Neural crest cell (in vitro differentiated cells): ENCODE measurements at places on chromosomes 13 and 19.
A peak's percentile ranks its signal among the peaks of the same experiment; 100 is the strongest.

DNA sequence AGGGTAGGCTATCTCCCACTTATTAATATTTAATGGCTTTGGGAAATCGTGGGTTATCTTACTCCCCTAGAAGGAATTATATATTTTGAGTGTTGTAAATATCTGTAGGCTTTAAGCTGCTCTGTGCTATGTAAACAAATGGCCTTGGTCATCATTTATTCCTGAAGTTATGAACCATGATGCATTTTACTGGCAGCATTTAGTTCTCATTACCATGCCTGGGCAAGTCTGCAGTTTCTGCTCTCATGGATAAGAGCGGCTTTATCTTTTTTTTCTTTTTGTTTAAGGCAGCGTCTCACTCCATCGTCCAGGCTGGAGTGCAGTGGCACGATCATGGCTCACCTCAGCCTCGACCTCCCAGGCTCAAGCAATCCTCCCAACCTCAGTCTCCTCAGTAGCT lies 156.1 kb downstream of the IRS2 start:
- DNase-seq, result no peak

GRCh38 chr19:2048104-2048958 lies 2.7 kb downstream of the MKNK2 start:
- no peak for DNase-seq

- no peak for DNase-seq
Observed at GRCh38 chr19:31214997-31215396, 134.2 kb downstream of the TSHZ3 start.

DNA sequence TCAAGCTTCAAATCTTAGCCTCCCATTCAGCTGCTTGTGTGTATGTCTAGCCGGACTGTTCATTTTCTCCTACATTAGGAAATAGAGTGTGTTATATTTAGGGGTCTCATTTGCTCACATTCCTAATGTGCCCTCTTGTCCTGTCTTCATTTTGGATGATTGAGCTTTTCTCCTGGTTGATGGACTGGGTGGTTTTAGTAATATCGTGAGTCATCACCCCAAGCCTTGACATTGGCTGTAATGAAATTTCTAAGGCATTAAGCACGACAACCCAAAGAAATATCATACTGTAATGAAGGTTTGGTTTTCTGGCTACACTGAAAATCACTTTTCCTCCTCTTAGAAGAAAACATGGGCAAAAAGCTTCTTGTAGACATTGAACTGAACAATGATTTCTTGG lies 110.7 kb upstream of the WASF3 start:
- no peak for DNase-seq

- no peak for DNase-seq
Observed at GRCh38 chr13:71240911-71241310, 626.1 kb downstream of the DACH1 start.

- DNase-seq, result no peak
Observed at GRCh38 chr13:81602241-81602640, 1261.3 kb upstream of the SPRY2 start.

- no peak for DNase-seq
Observed at GRCh38 chr13:56773148-56773547, 367.6 kb upstream of the PRR20A start.

GRCh38 chr19:1452802-1453524 lies 3.0 kb downstream of the APC2 start:
- DNase-seq, result no peak

DNA sequence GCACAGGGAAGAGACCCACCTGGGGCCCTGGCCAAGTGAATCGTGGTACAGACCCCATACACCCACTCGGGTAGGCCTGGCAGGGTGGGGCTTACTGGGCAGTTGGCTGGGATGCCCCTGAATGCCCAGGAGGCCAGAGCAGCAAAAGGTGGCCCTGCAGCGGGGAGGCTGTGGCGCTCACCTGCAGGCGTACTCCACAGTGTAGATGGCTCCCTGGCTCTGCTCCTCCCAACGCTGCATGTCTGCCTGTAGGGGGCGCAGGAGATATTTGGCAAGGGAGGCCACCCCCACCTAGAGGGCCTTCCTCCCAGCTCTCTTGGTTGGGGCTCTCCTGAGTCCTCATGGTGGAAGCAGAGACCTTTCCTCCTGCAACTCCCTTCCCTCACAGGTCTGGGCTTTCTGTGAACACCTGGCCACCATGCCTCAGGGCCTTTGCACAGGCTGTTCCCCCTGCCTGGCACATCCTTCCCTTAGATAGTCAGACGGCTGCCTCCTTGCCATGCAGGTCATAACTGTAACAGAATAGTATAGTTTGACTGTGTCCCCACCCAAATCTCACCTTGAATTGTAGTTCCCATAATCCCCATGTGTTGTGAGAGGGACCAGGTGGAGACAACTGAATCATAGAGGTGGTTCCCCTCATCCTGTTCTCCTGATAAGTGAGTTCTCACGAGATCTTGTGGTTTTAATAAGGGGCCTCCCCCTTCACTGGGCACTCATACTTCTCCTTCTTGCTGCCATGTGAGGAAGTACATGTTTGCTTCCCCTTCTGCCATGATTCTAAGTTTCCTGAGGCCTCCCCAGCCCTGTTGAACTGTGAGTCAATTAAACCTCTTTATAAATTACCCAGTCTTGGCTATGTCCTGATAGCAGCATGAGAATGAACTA lies 5.9 kb downstream of the BORCS8 start:
- peak; percentile 61 for DNase-seq

DNA sequence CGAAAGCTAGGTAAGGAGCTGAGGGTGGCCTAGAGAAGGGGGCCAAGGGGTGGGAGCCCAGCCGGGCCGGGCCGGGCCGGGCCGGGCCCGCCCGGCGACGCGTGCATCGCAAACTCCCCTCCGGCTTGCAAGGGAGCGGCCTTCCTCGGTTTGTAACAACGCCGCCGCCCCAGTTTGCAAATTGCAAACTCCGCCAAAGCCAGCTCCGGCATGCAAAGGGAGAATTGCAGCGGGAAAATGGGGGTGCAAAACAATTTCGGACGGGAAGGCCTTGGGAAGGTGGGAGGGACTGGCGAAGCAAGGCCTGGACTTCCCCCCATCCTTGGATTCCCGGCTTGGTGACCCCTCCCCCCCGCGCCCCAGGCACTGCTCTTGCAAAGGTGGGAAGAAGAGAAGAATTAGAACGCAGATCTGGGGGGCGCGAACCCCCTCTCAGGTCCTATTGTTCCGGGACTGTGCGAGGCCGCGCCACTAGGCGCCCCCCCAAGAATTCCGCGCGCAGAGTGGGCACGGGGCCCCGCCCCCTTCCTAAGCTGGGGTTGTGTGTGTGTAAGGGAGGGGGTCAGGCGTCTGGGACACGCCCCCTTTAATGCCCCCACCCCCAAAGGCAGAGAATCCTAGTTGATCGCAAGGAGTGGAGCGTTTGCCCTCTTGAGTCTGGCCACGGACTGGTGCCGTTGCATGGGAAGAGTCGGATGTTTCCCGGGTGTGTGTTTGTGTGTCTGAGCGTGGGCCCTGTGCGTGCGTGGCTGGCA lies 926 bp downstream of the PRR12 start:
- peak; percentile 22 for DNase-seq

DNA sequence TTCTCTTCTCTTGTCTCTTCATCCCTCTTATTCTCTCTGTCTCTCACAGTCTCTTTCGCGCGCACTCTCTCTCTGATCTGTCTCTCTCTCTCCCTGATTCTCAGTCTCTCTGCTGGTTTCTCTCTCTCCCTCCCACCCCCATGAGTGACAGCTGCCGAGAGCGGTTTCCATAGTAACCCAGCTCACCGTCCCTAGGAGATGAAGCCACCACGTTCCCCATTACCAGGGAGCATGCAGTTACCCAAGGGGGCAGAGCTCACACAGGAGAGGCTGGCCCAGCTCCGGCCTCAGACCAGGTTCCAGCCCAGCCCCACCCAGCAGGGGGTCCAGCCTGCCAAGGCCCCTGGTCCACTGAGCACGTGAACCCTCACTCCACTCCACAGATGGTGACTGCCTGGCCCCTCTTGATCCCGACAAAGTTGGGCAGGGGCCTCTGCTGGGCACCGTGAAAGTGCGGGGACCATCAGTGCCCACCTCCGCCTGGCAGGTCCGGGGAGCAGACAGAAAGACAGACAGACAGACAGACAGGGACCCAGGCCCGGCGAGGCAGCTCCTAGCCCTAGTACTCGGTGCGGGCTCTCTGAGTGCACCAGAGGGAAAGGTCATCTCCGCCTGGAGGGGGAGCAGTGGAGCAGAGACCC lies 50.6 kb downstream of the CELF5 start:
- DNase-seq, result peak; percentile 57

DNA sequence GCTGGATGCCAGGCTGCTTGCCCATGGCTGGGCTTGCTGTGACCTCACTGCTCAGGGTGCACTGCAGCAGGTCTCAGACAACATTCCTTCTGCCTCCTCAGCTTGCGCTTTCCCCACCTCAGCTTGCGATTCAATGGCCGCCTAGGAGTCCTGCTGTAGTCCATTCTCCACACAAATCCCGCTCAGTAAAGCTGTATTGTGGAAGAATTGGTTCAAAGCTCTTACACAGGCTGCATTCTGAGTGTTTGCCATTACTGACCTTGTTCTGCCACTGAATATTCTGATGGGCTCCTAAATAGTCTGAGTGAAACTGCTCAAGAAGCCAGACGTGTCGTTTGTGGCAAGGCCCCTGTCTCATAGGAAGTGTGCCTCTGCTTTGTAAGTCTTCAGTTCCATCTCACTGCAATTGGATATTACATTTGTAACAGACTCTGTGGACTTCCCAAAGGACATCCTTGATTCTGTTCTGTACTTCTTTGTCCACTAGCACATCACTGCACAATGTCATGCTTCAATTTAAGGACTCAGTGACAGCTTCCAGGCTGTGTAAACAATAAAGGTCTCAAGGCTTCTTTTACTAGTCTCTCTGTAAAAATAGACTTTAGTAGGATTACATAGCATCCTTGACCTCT lies 49.8 kb downstream of the KATNAL1 start:
- peak; percentile 5 for DNase-seq

DNA sequence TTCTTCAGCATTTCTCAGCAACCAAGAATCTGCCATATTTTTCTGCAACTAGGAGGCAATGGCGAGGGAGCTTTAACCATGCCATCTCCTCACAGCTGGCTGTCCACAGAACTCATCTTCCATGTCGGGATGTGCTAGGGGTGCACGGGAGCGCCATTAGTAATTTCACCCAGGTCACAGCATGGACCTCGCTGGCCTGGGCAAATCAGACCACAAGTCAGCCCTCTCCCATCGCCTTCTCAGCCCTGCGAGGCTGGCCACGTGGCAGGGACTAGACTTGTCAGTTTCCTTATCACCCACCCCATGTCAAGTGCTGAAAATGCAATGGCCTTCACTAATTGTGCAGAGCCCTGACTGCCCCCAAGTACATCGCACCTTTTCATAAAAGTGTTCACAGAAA lies 15.7 kb downstream of the COL4A1 start:
- no peak for DNase-seq

DNA sequence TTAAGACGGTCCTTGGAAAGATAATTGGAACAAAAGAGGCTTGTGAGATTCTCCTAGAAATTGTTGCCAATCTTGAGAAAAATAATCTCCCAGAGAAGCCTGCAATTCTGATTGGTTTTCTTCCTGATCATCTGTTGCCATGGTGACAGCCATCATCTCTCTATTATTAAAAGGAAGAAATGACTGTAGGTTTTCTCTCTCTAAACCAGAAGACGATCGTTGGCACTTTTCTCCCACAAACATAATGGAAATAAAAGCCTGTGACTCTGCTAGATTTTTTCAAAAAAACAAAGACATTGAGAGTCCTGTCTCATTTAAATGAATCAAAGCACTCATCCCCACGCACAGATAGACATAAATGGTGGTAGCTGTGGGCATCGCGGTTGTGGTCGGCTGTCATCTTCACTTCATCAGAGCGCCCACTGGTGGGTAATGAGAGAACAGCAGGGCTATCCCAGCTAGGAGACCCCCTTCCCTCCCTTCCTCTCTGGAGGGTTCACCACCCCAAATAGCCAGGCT lies 21.7 kb upstream of the CALM3 start:
- DNase-seq, result peak; percentile 47

DNA sequence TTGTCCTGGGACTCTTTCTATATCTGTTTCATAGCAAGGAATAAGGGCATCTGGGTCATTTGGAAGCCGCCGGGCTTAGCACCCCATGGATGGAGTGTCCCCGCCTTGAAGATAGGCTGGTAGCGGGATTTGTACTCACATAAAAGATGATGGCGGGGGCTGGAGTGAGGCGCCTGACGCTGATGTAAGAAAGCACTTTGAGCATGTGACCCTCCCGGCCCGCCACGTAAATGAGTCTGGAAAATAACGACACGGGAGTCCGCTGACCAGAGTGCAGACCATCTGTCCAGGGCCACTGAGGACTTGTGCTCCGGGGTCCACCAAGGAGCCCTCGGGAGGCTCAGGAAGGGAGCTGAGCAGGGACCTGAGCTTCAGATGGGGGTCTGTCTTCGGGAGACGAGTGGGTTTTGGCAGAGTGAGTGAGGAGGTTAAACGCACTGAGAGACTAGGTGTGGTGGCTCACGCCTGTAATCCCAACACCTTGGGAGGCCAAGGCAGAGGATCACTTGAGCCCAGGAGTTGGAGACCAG lies 25.8 kb downstream of the SLC7A9 start:
- no peak for DNase-seq

DNA sequence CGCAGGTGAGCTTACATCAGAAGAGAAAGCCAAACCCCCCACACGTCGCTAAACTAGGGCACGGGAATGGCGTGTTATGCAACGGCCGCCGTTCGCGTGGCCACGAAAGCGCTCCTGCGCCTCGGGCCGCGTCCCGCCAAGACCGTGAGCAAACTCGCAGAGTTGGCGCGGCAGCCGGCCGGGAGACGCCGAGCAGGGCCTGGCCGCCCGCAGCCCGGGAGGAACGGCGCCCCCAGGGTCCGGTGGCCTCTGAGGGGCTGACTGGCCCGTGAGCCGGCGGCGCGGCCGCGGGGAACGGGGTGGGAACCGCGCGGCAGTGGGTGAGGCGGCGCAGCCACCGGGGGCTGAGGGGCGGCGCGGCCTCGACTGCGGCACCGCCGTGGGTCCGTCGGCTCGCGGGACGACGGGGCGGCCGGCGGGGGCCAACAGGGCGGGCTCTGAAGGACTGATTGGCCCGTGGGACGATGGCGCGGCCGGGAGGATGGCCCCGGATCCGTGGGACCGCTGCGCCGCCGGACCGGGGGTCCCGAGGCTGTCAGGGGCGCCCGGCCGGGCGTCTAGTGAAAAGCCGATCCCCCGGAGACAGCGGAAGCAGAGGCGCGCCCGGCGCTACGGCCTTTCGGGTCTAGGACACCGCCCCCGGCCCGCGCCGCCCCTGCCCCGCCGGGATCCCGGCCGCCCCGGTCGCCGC lies 903 bp downstream of the LATS2 start:
- DNase-seq, result peak; percentile 32

GRCh38 chr13:113002206-113002912 lies 33.3 kb downstream of the MCF2L start:
- DNase-seq, result peak; percentile 46
